ENCODE measurements at places on chromosomes 6 and 20.

DNA sequence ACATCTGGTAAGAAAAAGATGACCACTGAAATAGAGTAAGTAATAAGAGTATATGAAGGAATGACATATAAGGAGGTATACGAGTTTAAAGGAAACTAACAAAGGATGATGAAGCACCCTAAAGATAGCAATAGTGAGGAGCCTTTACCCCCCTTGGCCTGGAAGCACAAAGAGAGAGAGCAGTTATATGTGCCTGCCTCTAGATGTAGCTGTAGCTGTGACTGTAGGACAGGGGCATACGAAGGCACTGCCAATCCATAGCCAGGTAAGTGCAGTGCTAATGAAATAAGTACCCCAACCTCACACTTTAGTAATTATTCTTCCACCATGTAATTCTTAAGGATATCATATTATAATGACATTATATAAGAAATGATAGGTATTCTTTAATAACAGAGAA, 90.1 kb upstream of the FKBP1C start:
- DNase-seq, result no peak

GRCh38 chr6:23334360-23334759, 765.0 kb downstream of the HDGFL1 start:
- DNase-seq, result no peak

GRCh38 chr6:166439366-166440091, 56.8 kb upstream of the MPC1 start:
- DNase-seq, result no peak

DNA sequence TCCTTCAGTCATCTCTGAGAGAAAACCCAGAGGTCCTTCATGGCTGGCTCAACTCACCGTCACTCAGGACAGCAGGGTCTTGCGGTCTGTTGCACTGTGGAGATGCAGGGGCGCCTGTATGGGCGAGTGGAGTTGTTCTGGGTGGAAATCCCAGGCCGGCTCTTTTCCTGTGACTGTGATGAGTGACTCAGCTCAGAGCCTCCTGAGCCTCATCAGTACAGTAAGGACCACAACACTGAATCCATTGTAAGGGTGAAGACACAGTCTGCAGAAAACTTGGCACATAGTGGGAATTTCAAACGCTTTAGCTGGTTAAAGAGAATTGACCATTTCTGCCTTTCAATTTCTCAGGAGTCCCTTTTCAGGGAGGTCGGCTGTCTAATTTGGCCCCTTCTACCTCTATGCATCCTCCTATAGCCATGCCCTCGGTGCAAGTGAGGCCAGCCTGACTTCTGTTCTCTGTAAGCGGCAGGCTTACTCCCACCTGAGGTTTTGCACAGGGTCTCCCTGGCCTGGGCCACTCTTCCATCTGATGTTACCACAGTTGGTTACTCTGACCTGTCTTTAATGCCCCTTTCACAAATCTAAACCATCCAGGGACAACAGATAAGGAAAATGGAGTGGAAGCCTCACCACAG, 35.5 kb upstream of the TBXT start:
- no peak for DNase-seq

DNA sequence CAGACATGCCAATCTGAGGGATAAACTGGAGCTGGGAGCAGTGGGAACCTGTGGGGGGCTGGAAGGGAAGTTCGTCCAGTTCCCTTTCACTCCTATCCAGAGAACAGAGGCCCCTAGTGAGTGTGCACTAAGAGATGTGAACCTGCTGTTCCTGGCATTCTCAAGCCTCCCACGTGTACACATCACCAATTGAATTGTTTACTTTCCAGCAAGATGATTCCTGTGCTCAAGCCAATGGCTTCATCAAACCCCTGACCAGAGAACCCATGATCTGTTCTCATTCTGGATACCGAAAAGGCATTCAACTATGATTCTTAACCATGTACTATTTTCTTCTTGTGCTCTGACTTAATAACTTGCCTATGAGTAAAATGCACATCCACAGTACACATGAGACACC, 10.2 kb upstream of the SLC22A3 start:
- no peak for DNase-seq

DNA sequence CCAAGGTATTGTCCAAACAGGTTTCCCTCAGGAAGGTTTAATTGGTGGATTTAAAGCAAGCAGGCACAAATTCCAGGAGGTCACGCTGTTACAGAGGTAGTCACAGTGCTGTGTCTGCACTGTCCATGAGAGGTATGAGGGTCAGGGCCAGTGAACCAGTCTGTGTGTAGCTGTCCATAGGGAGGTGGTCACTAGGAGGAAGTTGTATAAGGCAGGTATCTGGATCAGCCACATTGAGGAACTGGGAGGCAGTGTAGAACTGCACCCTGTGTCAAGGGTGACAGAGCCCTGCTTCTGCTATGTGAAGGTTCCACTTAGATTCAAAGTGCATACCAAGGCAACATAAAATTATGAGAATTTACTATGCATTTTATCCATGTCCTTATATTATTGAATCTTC, 73.3 kb downstream of the MAP3K4 start:
- DNase-seq, result no peak

- no peak for DNase-seq
Measured at GRCh38 chr20:47318586-47319516, 37.6 kb downstream of the ZMYND8 start.

GRCh38 chr6:41585605-41586004, 39.4 kb downstream of the FOXP4 start:
- DNase-seq, result no peak

- DNase-seq, result no peak
Measured at GRCh38 chr6:167660944-167661551, 165.7 kb upstream of the AFDN start.

DNA sequence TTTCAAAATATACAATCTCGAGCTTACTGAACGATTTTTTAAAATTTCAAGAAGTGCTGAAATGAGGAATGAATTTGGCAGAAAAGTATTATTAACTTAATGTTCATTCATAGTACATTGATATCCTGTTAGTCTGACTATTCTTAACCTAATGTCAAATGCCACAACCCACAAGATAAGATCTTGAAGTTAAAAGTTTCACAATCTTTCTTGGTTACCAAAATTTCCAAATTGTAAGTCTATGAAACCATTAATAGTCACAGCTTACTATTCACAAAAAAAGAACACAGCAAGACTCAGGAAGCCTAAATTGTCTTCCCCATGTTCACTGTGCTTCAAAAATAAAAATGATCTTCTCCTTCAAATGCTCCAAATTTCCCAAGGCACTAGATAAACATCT, 71.3 kb downstream of the HACE1 start:
- DNase-seq, result no peak

- no peak for DNase-seq
Measured at GRCh38 chr6:160141001-160141726, 19.5 kb downstream of the SLC22A1 start.

GRCh38 chr6:142336787-142337186, 35.0 kb downstream of the ADGRG6 start:
- DNase-seq, result no peak

GRCh38 chr6:5946701-5947100, 60.0 kb downstream of the NRN1 start:
- DNase-seq, result no peak

- DNase-seq, result no peak
Measured at GRCh38 chr6:33850296-33850695, 46.5 kb upstream of the MLN start.

DNA sequence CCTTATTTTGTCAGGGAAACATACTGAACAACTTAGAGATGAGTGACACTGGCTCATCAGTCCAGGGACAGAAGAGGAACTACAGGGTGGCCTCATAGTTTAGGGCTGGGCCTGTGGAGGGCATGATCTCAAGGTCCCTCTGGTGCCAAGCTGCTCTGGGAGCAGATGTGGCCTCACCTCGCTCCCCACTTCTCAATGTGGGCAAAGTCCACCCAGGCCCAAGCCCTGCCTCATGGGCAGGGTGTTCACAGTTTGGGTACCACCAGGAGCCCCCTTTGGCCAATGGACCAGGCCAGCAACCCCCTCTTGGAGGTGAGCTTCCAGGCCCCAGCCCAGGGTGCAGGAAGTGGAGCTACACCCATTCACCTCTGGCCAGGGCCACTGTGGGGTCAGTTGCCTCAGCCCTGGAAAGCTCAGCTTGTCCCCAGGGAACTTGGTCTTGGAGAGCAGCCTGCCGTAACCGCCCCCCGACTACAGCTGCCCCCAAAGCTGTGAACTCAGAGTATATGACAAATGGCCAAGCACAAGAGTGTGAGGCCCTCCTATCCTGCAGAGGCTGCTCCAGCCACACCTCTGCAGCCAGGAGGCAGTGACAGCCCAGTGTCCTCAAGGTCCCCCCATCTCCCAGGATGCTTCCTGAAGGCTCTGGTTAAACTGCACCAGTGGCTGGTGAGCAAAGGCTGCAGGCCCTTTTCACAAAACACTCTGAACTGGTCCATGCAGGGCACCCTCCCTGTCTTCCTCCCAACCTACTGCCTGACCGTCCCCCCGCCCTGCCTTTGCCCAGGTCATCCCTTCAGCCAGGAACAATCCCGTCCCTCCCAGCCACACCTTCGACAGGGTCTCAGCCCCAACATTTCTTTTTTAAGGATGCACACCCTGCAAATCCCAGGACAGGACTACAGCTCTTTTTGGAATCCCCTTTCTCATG, 3.6 kb downstream of the ADISSP start:
- no peak for DNase-seq

DNA sequence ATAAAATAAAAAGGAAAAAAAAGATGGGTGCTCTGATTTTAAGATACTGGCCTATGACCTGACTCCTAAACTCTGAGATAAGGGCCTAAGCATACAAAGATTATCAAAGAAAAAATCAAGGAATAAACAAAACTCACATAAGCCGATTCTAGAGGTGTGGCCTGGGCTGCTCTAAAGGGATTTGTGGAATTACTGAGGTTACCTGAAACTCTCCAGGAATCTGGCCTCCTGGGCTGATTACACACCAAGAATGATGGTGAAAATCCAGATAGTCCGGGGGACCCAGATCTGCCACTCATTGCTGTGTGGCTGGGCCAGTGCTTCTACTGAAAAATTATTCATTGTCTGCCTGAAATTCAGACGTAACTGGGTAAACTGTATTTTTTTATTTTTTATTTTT, 122.7 kb upstream of the RNF24 start:
- no peak for DNase-seq

GRCh38 chr20:38523697-38524096, 51.1 kb downstream of the RALGAPB start:
- no peak for DNase-seq

All from activated naive CD4-positive, alpha-beta T cell (primary cell).